Pulmonary artery endothelial cell (primary cell): ENCODE measurements at places on chromosomes 3 and 15.

DNA sequence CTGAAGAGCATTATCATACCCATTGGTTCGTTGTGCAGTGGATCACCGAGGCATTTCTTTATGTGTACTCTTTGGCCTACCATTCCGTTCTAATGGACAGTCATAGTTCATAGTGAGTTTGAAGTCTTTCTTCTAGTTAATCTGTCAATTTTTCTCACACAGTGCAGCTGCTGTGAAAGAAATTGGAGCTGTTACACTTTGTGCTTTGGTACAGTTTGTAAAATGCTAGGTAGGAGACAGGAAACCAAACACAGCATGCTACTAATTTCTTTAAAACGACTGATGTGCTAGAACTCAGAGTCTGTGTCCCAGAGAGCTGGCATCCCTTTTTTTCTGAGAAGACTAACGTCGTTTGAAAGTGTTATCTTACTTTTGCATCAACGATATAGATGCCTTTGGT, 218.9 kb downstream of the CNTN4 start:
- no peak for DNase-seq

GRCh38 chr15:66855041-66855440, 153.0 kb downstream of the SMAD6 start:
- no peak for DNase-seq

DNA sequence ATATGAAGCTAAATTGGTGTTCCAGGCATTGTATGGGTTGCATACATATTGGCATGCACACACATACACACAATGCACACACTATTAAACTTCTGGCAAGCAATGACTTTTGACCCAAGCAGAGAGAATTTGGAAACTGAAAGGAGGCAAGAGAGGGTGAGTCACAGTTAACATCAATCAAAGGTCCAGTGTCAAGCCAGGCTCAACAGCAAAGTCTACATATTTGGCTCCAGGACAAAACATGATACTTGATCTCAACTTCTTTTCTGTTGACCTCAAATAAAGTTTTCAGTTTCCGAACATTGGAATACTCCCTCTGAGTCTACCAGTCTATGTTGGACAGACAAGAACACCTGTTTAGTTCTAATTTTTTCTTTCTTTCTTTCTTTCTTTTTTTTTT, 28.3 kb downstream of the IL12A start:
- DNase-seq, result no peak

DNA sequence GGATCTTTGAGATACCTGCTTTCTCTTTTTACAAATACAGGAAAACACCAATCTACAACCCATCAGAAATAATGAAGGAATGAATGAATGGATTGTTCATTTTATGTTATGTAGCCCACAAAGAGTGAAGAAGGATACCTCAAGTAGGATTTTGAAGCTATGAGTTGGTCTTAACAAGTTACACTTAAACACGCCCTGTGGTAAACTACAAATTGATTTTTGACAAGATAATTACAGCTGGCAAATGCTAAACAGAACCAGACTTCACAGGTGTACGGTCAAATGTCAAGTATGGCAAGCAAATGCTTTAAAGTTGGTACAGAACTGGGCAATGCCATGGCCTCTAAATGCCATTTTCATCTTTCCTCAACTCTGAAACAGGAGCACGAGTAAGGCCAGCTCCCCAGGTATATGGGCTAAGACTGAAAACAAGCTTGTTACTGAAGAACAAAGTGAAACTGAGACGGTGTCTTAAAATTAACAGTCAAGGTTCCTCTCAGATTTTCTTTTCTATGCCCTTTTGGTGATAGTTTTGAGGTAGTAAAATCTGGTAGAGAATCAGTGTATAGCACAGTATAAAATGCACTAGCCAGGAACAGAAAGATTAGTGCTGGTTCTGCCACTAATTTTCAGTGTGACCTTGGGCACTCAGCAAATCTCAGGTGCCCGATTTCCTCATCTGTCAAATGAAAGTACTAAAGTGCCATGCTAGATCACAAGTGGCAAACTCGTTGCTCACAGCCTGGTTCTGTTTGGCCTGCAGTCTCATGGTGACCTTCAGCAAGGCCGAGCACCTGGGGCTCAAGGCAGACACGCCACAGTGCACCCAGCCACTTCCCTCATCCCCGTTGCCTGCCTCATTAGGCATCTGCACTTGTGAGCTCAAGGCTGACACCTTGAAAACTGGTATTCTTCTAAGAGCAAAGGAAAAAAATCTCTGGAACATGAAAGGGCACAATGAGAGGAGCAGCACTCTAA, 9.5 kb downstream of the RUVBL1 start:
- DNase-seq, result no peak

DNA sequence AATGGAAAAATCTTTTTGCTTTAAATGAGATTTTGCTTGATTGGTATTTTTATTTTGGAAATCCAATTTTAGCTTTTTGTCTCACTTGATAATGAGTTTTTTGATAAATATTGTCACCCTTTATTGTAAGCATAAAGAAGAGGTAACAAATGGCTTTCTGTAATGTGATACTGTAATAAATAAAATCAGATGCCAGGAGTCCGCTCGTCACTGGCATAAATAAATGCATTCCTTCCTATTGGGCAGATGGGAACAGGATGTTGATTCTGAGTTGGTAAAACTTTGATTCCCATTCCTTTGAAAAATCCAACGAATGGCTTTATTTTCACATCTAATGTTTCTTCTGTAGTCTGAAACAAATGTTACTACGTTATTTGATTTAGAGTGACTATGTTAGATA, 59.9 kb downstream of the CACNA2D3 start:
- no peak for DNase-seq

- DNase-seq, result no peak
These were observed 244.3 kb downstream of the RPLP1 start for GRCh38 chr15:69696946-69697345.

DNA sequence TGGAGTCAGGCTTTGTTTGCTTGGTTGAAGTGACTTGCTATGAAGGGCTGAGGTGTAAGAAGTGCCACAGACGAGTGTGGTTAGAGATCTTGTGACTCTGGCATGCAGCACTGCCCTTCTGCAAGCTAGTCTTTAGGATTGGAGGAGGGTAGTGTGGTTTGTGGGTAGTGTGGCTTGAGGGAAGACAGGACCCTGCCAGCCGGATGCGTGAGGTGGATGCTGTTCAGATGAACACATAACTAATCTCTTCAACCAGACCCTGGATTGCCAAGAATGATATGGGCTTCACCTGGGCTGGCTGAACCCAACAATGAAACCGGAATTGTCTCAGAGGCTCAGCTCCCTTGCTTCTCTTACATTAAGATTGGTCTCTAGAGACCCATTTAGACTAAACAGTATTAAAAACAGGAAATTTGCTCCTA, 32.7 kb downstream of the STARD9 start:
- no peak for DNase-seq

DNA sequence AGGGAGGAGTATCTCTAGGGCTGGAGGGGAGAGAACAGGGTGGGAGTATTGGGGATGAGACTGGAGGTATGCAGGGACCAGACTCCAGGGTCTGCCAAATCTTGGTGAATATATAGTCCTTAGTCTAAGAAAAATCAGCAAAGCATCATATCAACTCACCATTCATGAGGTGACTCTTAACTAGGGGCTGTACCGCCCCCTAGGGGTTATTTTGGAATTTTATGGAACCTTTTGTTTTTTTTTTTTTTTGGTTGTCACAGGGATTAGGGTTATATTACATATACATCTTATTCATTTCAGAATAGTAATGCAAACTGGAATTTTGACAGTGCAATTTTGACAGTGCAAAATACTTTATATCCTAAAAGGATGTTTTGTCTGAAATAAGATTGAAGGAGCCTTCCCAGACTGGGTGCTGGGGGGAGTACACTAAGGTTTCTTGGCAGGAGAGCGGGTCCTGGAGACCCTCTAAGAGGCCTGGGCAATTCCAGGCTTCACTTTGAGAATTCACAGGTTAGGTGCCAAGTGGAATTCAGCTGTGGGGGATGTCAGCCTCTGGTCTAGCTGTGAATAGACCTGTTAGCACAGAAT, 7.5 kb downstream of the CMTM7 start:
- DNase-seq, result peak; percentile 29

DNA sequence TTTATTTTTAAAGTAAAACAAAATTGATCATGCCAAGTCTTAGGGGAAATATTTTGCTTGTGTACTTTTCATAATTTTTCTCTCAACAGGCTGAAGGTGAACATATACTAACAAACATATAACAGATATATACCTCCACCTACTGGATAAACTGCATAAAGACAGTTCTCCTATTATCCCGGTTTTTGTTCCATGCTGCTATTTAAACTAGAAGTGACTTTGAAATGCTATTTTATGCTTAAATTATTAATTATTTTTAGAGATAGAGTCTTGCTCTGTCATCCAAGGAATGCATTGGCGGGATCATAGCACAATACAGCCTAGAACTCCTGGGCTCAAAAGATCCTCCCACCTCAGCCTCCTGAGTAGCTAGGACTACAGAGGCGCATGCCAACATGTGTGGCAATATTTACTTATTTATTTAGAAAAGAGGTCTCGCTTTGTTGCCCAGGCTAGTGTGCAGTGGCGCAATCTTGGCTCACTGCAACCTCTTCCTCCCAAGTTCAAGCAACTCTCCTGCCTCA, 49.8 kb downstream of the ST3GAL6 start:
- DNase-seq, result no peak

- DNase-seq, result no peak
These were observed 431.0 kb downstream of the EPHB1 start for GRCh38 chr3:135226057-135226456.

GRCh38 chr3:3560591-3561311, 238.5 kb upstream of the LRRN1 start:
- no peak for DNase-seq

DNA sequence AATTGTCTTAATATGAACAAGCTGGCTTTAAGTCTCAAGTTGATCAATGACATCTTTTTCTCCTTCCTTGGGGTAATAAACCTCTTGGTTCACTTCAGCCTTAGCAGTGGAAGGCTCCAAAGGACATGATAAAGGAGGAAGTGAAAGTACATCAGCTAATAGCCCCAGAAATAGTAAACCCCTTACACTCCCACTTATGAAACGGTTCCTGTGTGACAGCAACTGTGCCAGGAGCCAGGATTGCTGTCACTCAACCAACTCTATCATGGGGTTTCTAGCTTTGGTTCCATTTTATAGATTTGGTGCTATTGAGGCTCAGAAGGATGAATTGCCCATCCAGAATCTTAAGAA, 216.7 kb downstream of the ABHD5 start:
- no peak for DNase-seq

GRCh38 chr3:13262493-13263211, 157.5 kb downstream of the NUP210 start:
- DNase-seq, result no peak

- no peak for DNase-seq
These were observed 16.7 kb downstream of the PDIA5 start for GRCh38 chr3:123083383-123084124.

- no peak for DNase-seq
These were observed 34.3 kb downstream of the PRR23E start for GRCh38 chr3:127226946-127227842.

DNA sequence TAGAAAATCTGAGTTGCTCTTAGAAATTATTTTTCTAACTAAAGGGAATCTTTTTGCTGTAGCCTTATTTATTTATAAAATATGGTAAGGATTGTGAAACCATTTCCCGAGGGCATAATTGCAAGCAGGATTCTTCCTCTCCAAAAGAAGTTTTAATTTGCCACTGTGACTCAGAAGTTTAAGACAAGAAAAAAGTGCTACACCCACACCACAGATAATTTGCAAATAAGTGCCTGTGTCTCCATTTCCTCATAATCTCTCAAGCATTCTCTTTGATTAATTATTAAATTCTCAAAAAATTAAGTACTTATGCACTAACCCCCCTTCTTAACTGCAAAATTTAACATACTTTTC, 43.6 kb downstream of the RASA2 start:
- no peak for DNase-seq

DNA sequence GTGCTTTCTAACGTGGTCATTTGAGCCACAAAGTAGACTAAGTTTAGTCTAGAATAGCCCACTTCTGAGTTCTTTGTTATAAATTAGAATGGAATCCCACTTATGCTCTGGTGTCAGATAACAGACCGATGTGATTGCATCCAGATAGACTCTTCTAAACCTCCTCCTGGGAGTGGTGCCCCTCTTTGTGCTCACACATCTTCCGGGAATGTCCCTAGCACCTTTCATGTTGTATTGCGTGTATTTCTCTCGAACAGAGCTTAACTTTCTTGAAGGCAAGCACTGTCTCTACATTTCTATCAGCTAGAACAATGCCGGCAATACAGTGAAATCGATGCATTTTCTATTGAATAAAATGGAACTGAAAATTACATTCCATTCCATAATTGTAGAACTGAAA, 23.0 kb downstream of the CP start:
- no peak for DNase-seq

DNA sequence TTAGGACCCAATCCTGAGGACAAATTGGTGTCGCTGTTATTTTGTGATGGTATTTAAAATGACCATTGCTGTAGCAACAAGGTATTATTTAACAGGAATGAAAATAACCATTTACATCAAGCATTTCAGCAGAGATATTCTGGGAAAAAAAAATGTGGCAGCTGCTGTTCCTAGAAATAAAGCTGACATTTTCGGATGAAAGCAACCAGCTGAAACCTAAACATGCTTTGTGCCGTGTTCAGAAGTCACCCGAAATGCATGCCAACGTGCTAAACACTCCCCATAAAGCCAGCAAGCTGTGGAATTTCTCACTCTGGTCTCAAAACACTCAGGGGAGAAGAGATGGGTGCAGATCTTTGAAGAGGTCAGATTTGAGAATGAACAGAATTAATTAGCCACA, 31.5 kb upstream of the TAFA4 start:
- no peak for DNase-seq

DNA sequence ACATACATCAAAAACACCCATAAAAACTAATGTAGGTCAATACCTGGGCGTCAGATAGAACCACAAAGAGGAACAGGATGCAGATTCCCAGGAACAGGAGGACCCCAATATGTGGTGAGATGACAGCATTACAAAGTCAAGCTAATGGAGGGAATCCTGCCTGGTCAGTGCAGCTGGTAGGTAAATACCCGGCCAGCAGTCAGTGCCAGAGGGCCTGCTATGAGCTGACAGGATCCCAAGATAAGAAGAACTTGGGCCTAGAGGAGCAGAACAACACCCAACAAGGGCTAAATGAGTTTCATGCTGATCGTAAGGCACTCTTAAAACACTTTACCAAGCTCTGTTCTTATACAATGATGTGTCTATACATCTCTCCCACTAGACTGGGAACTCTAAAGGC, 61.2 kb upstream of the KCNMB2 start:
- DNase-seq, result no peak

DNA sequence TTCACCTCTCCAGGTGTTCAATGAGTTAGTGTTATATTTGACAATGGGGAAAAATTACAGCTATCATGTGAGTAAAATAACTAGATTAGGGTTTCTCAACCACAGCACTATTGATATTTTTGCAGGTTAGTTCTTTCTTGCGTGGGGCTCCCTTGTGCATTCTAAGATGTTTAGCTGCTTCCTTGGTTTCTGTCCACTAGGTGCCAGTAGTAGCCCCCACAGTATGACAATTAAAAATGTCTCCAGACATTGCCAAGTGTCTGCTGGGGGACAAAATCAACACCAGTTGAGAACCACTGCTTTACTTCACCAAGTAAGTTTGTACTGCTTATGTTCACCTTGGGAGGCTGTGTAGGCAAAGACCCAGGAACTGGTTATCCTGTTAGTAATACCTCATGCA, 618.7 kb downstream of the EDEM1 start:
- no peak for DNase-seq

GRCh38 chr3:148820361-148821245, 7.0 kb upstream of the CPB1 start:
- no peak for DNase-seq
